Activated naive CD4-positive, alpha-beta T cell treated with anti-CD3 and anti-CD28 coated beads, Interleukin-2, amount 10 ng/mL, durations not matched to agents 7 days and 5 days (primary cell): ENCODE measurements at places on chromosomes 7 and 10.

GRCh38 chr10:58027426-58027825 lies 240.3 kb downstream of the IPMK start:
- no peak for DNase-seq

- no peak for DNase-seq
Observed at GRCh38 chr10:62433901-62434300, 59.7 kb downstream of the ZNF365 start.

- no peak for DNase-seq
Observed at GRCh38 chr10:56698506-56698905, 337.4 kb upstream of the ZWINT start.

DNA sequence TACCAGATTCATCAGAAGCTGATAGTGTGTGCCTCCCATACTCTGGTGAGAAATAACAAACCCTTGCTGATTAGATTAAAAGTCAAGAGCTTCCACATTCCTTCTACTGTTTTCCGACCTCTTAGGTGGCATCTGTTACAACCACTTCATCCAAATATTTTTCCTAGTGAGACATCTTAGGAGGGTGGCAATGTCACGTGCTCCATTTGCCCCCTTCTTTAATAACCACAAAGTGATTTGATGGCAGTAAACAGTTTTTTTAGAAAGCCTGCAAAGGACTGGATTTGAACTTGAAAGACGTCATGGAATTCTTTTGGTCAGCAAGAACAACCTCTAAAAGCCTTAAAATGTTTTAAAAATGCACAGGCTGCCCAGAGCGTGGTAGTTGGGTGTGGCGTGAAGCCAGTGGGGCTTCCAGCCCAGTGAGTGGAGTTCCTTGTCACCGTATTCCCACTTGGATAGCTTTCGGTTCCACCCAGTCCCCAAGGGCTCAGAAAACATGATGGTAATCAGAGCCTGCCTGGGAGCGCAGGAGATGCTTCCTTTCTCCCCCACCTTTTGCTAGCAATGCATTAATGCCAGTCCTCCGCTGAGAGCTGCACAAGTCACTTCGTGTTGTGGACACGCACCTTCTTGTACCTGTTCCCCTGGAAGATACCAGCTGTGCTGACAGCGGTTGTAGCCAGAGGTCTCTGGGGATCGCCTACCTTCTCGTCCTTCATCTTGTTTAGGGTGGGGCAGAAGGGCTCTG lies 256.4 kb downstream of the KIAA1217 start:
- DNase-seq: no peak

- no peak for DNase-seq
Observed at GRCh38 chr10:70455213-70455630, 13.7 kb upstream of the NODAL start.

DNA sequence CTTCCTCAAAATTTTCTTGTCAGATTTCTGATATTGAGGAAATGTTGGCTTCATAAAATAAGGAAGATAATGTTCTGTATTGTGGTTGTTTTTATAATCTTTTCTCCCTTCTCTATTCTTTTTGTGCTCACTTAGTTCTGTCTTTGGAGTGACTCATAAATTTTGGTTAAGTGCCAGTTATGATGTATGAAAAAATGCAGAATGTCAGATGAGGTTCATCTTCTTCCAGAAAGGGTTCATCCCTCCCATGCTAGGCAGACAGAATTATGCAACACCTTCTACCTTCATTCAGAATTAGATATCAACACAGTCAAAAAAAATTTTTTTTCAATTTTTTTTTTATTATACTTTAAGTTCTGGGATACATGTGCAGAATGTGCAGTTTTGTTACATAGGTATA lies 36.6 kb upstream of the CYP2C19 start:
- no peak for DNase-seq

DNA sequence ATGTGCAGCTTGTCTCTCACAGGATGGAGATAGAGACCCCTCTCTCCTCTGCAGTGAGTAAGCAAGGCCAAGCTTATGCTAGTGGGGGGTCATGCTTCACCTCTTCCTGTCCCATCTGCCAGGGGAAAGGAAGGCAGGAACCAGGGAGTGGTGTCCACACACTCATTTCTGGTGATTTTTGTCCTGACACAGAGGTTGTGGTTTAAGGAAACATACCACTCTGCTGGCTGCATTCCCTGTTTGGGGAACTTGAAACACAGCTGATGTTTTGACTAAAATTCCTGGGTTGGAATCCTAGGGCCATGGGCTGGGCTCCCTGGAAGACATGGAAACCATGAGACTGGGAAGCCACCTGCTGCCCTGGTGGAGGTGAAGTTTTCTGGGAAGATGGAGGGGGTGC lies 21.4 kb downstream of the C10orf120 start:
- DNase-seq: no peak

DNA sequence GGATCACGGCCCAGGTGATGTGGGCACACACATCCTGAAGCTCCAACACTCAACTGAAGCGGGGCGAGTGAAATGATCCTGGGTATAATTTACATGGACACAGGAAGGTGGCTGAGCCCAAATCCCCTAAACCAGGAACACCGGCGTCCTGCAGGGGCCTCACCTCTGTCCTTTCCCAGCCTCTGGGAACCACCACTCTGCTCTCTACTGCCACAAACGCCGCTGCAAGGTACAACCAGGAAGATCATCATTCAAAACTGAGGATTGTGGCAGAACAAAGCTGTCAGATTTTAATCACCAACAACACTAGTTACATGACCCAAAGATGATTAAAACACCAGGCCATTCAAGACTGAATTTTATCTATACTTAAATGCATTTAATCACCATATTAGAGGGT lies 104.0 kb downstream of the DIP2C start:
- no peak for DNase-seq

- no peak for DNase-seq
Observed at GRCh38 chr10:51171946-51172345, 97.7 kb downstream of the PRKG1 start.

DNA sequence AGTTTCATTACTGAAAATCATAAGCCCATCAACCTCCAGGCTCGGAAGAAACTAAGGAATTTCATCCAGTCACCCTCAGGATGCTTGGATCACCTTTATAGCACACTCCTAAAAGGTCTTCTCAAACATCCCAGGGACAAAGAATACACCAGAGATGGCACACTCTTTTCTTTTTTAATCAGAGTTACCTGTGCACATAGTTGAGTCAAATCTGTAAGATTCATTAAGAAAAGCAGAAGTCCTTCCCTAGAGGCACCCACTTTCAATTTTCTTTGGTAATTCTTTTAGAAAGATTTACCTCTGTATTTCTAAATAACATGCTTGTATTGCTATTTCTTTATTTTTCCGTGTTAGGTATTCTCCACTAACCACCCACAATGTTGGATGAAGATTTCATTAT lies 50.6 kb upstream of the IL6 start:
- no peak for DNase-seq

DNA sequence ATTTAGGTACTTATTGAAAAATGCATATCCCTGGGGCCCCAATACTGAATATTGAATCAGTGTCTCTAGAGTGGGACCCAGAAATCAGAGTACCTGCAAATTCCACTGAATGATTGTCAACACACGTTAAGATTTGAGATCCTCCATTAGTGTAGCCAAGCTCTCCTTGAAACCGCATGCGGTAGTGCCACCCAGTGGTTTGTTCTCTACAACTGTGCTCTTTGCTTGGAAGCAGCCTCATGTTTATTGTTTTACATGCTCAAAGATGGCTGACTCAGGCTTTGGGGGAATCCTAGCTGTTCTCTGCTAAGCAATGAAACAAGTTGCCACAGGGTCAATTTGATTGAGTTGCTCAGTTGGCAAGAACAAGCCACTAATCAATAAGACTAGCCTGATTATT lies 340.2 kb upstream of the CELF2 start:
- peak; percentile 55 for DNase-seq

GRCh38 chr7:18724318-18724717 lies 228.8 kb downstream of the HDAC9 start:
- no peak for DNase-seq

DNA sequence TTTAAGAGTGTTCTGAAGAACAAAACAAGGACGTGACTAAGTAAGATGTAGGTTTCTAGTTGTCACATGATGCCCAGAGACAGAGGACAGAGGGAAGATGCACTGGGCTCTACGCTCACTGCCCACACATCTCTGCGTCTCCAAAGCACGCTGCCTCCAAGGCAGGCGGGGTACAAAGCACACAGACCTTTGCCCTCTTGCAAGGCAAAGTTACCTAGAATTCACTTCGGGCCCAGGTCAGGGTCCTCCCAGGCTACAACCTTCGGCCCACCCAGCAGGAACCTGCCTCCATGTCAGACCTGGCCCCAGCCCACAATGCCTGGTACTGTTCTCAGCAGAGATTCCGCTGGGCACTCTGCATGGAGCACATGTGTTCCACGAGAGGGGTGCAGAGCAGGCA lies 26.5 kb downstream of the GRB10 start:
- DNase-seq: no peak

DNA sequence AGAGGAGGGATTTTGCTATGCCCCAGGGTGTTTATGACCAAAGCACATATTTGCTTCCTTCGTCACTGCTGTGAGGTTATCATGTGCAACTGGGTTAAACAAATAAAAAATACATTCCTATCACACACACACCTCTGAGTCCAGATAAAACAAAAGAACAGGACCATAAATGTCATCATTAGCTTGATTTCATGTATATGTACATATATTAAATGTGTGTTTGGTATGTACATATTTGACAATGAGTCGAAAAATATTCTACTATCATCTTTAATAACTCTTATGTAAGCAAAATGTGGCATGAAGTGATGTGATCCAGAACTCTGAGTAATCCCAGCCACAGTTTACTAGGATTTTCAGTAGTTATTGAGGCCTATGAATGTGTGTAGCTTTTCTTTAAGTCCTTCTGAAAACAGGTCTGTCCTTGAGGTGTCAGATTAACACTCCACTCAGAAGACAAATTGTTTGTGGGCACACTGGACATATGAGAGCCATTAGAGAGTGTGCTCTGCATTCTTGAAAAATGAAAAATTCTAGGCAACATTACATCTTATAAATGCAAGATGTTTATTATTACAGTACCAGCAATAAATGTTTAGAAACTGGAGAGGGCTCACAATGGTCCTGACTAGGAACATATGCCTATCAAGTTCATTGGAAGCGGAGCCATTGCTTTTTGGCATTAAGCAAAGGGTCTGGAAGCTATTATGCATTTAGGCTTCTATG lies 335.1 kb upstream of the SEMA3A start:
- DNase-seq: no peak

- no peak for DNase-seq
Observed at GRCh38 chr10:50605269-50605950, 18.3 kb downstream of the SGMS1 start.

GRCh38 chr7:47191876-47192291 lies 390.0 kb downstream of the TNS3 start:
- no peak for DNase-seq

- DNase-seq: no peak
Observed at GRCh38 chr7:116988363-116988989, 35.2 kb downstream of the ST7 start.

GRCh38 chr7:64102656-64103400 lies 57.6 kb downstream of the ZNF727 start:
- DNase-seq: no peak

- DNase-seq: no peak
Observed at GRCh38 chr10:75754096-75754831, 322.8 kb downstream of the LRMDA start.

- no peak for DNase-seq
Observed at GRCh38 chr7:105046414-105046813, 32.4 kb downstream of the KMT2E start.

DNA sequence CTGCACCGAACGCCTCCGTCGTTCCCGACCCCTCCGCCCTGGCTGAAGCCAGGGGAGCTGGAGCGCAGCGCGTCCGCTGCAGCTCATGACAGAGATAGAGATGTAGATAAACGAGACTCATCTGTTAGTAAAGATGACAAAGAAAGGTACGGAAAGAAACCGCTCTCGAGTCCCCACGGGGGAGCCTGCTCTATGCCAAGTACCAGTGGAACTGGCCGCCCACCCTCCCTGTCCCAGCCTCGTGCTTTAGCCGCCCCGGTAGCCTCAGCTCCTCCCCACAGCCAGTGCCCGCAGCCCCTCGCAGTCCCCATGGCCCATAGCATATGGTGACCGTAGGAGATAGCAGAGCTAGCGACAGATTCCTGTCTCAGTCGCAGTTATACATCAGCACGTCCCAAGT lies 344.7 kb upstream of the GALNT17 start:
- no peak for DNase-seq

- no peak for DNase-seq
Observed at GRCh38 chr7:37705976-37706375, 22.4 kb downstream of the GPR141 start.

- no peak for DNase-seq
Observed at GRCh38 chr7:116501425-116502167, 2.1 kb downstream of the CAV2 start.

GRCh38 chr10:25047591-25048301 lies 31.3 kb downstream of the THNSL1 start:
- DNase-seq: no peak

DNA sequence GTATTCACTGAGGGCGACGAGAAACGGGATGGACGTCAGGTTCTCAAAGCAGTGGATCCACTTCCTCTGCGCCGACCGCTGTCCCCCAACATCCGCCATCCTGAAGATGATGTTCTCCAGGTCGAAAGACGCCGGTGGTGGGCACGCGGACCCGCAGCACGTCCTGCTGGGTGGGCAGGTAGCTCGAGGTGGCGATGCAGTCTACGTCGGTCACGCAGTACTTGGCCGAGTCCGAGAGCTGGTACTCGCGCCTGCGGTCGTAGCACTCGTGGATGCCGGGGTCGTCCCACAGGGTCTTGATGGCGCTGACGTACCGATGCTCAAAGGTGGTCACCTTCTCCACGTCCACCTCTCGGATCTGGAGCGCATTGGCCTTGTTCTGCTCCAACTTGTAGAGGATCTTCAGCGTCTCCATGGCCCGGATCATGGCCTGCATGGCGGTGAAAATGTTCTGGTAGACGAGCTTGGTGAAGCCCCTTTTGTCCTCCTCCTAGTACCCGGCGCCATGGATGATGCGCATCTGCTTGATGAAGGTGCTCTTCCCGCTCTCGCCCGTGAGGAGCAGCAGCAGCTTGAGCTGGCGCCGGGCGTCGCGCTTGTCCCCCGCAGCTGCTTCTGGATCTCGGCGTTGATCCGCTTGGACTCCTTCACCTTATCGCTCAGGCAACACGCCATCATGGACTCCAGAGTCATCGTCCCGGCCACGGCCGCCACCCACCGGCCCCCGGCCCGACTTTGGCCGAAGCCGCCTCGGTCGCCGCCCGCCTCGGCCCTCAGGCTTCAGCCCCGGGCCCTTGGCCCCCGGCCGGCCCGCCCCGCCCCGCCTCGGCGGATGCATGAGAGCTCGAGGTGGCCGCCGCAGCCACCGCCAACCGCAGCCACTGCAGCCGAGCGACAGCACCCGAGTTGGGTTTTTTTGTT lies 122.9 kb upstream of the KCTD7 start:
- peak; percentile 65 for DNase-seq

GRCh38 chr7:100602889-100603725 lies 944 bp downstream of the PCOLCE start:
- DNase-seq: no peak

- DNase-seq: no peak
Observed at GRCh38 chr7:26592011-26592410, 272.4 kb downstream of the SKAP2 start.
